ENCODE measurements at places on chromosomes 3 and 15.

- no peaks in the 10 kb centered on the region for H3K27me3 ChIP-seq
- H3K27ac ChIP-seq = no peak overlapping the region
- peaks cover 2% of the 10 kb centered on the region for H3K4me1 ChIP-seq
- no peaks in the 10 kb centered on the region for H3K36me3 ChIP-seq
- DNase-seq = no peak
Observed at GRCh38 chr3:192821161-192821560, 93.8 kb upstream of the FGF12 start.

- no peak for DNase-seq
- H3K27ac ChIP-seq = no peak overlapping the region
- no peak overlapping the region for H3K4me3 ChIP-seq
- peaks cover 3% of the 10 kb centered on the region for H3K36me3 ChIP-seq
- no peaks in the 10 kb centered on the region for H3K4me1 ChIP-seq
Observed at GRCh38 chr3:38620236-38620635, 29.3 kb downstream of the SCN5A start.

DNA sequence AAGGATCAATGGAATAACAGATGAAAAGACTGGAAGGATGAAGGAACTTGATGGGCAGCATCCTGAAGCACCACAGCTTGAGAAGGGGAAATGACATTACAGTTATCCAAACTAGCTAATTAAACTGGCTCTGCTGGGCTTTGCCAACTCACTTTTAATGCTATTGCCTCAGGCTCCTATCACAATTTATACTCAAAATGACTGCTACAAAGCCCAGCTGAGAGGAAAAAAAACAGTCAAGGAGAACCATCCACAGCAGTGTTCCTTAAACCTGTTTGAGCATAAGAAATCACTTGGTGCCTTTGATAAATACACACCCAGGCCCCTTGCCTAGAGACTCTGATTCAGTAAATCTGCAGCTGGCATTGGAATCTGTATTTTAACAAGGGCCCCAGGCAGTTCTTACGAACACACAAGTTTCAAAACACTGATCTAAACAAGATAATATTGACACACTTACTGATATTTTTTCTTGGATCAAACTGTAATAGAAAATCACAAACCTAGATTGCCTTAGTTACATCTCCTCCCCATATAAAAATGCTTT is 85.8 kb downstream of the MB21D2 start:
- no peak for DNase-seq
- no peaks in the 10 kb centered on the region for H3K27me3 ChIP-seq
- no peak overlapping the region for H3K27ac ChIP-seq
- H3K36me3 ChIP-seq = peaks cover 9% of the 10 kb centered on the region

GRCh38 chr15:101266787-101267186 is 10.5 kb downstream of the SELENOS start:
- no peaks in the 10 kb centered on the region for H3K4me1 ChIP-seq
- H3K36me3 ChIP-seq = peaks cover 24% of the 10 kb centered on the region
- DNase-seq = no peak
- no peak overlapping the region for H3K27ac ChIP-seq
- no peaks in the 10 kb centered on the region for H3K27me3 ChIP-seq

- DNase-seq = no peak
- H3K27ac ChIP-seq = no peak overlapping the region
Observed at GRCh38 chr15:70418943-70419342, 321.2 kb upstream of the TLE3 start.

- no peak overlapping the region for H3K4me3 ChIP-seq
- no peaks in the 10 kb centered on the region for H3K36me3 ChIP-seq
- peaks cover 5% of the 10 kb centered on the region for H3K4me1 ChIP-seq
- H3K27me3 ChIP-seq = no peaks in the 10 kb centered on the region
- no peak overlapping the region for H3K27ac ChIP-seq
- DNase-seq = no peak
Observed at GRCh38 chr3:58464866-58465265, 27.0 kb upstream of the KCTD6 start.

GRCh38 chr15:79680720-79681119 is 216.1 kb downstream of the MTHFS start:
- no peaks in the 10 kb centered on the region for H3K36me3 ChIP-seq
- H3K4me1 ChIP-seq = no peaks in the 10 kb centered on the region
- H3K27ac ChIP-seq = no peak overlapping the region
- H3K27me3 ChIP-seq = no peaks in the 10 kb centered on the region
- no peak for DNase-seq

DNA sequence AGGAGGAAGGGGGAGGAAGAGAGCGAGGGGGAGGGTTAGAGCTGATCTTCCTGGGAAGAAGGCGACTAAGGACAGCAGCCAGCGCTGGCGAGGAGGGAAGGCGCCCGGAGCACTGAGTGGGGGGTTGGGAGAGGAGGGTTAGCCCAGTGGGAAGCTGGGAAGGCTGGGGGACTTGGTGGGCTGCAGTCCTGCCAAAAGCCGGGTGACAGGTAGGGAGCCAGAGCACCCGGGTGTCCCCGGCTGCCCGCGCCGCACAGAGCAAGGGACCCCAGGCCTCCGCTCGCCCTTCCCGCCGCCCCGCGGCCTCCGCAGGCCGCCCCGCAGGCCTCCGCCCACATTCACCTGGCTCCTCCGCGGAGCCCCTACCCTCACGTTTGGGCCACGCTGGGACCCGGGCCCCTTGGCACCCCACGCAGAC is 448 bp downstream of the SLC12A8 start:
- peak; percentile 73 for DNase-seq
- H3K27ac ChIP-seq = no peak overlapping the region
- no peaks in the 10 kb centered on the region for H3K27me3 ChIP-seq

GRCh38 chr3:103127098-103127630 is 692.3 kb downstream of the ZPLD1 start:
- H3K27ac ChIP-seq = no peak overlapping the region
- no peak overlapping the region for H3K4me3 ChIP-seq
- no peaks in the 10 kb centered on the region for H3K36me3 ChIP-seq
- no peaks in the 10 kb centered on the region for H3K27me3 ChIP-seq

DNA sequence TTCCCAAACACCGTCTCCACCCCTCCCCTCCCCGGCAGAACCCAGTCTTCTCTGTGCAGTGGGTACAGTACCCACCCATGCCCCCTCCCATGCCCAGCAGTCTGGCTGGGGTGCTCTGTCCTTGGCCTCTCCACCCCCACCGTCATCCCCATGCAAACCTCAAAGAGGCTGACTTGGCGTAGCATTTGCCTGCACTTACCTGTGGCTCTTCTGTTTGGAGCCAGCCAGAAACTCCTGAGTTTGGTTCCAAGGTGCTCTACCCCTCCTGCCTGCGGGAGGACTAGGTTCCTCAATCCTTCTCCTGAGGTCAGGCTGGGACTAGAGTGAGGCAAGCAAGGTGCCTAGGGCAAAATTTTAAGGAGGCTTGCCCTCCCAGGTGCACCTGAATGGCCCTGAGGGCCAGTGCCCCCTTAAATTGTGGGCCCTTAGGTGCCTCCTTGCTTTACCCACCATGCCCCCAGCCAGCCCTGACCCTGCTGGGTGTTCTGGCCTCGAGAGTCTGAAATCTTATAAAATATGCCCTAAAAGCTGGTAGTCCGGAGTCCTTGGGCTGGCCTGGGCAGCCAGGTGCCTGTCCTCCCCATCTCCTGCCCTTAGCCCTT is 47.1 kb upstream of the C15orf39 start:
- H3K4me1 ChIP-seq = no peaks in the 10 kb centered on the region
- no peaks in the 10 kb centered on the region for H3K36me3 ChIP-seq
- no peak for DNase-seq
- no peak overlapping the region for H3K4me3 ChIP-seq

- DNase-seq = no peak
- no peaks in the 10 kb centered on the region for H3K27me3 ChIP-seq
- H3K36me3 ChIP-seq = peaks cover 21% of the 10 kb centered on the region
Observed at GRCh38 chr3:197355713-197356112, 57.3 kb upstream of the DLG1 start.

DNA sequence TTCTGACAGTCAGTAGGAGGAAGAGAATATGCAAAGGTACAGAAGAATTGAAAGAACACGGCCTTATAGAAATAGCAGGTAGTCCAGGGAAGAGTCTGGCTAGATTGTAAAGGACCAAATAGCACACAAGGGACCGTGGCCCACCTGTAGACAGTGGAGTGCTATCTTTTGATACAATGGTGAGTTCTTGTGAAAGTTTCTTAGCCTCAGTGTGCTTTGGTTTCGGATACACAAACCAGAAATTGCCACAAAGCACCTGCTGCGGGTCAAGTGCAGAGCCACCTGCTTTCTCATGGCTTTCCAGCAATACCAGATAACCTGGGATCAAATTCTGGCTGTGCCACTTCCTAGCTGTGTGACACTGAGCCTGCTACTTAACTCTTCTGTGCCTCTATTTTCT is 36.6 kb upstream of the TUBGCP5 start:
- no peaks in the 10 kb centered on the region for H3K36me3 ChIP-seq
- H3K4me3 ChIP-seq = no peak overlapping the region
- no peaks in the 10 kb centered on the region for H3K27me3 ChIP-seq
- no peak for DNase-seq
- no peak overlapping the region for H3K27ac ChIP-seq

DNA sequence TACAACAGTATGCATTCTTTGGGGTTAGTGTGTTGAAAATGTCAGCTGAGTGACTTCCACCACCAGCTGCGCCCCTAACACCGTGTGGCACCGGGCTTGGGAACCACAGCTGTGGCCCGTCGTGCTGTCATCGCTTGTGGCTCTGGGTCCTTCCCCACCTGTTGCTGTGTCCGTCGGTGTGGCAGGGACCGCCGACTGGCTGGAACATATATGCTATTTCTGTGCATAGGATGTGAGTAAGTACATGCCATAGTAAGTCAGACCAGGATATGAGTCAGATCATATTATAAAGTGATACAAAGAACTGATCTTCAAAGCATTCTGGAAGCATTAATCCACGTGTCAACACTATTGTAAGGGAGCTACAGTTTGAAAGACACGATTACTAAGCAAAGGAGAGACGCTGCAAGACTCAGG is 31.9 kb downstream of the EHD4 start:
- H3K27ac ChIP-seq = no peak overlapping the region
- no peaks in the 10 kb centered on the region for H3K27me3 ChIP-seq
- DNase-seq = no peak
- no peak overlapping the region for H3K4me3 ChIP-seq

- H3K4me1 ChIP-seq = 0 out of 2 replicates have a peak, but pooled peaks cover 8% of the 10 kb centered on the region
- H3K4me3 ChIP-seq = peak within 1 kb of the TSS; percentile 89
- H3K36me3 ChIP-seq = peaks cover 8% of the 10 kb centered on the region
Observed at GRCh38 chr3:111998636-111999483, at the start of gene TAGLN3. TAGLN3 (plus strand) TSS chr3:111998922; CDS start chr3:111999423, 501 bp downstream.

DNA sequence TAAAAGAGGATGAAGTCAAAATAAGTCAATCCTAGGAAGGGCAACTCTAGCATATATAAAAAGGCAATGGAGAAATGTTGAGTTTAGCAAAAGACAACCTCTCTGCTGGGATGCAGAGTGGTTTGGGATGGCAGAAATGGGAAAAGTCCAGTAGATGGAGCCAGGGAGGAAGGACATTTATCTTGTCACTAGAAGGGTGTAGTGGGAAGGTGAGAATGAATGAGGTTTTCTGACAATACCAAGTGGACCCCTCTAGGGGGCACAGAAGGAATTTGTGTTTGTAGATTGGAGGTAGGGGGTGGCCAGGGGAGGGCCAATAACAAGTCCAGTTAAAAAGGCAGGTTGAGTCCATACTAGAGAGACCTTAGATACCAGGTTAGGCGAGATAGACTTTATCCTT is 80.0 kb downstream of the THSD4 start:
- H3K4me1 ChIP-seq = 0 out of 2 replicates have a peak, but pooled peaks cover 5% of the 10 kb centered on the region
- H3K36me3 ChIP-seq = peaks cover 1% of the 10 kb centered on the region
- H3K27me3 ChIP-seq = no peaks in the 10 kb centered on the region
- H3K27ac ChIP-seq = no peak overlapping the region

DNA sequence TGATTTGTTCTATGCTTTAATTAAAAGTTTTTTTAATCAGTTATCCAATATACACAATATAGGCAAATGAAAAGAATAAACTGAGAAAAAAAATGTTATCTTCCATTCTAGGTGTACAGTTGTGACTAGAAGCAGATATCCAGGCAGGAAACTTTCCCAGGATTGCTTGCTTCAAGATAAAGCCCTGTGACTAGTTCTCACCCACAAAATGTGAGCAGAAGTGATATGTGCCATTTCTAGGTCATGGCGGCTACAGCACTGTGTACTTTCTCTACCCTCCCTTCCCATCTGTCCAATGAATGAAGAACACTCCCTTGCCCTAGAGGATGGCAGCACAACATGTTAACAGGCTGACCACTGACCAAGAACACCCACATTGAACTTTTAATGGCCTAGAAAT is 110.5 kb upstream of the STT3B start:
- no peaks in the 10 kb centered on the region for H3K4me1 ChIP-seq
- H3K36me3 ChIP-seq = no peaks in the 10 kb centered on the region
- DNase-seq = no peak
- no peaks in the 10 kb centered on the region for H3K27me3 ChIP-seq

- no peaks in the 10 kb centered on the region for H3K4me1 ChIP-seq
- no peaks in the 10 kb centered on the region for H3K27me3 ChIP-seq
- no peak for DNase-seq
- no peaks in the 10 kb centered on the region for H3K36me3 ChIP-seq
Observed at GRCh38 chr15:70761046-70761445, 2.3 kb downstream of the UACA start.

- peaks cover 12% of the 10 kb centered on the region for H3K36me3 ChIP-seq
- DNase-seq = no peak
- H3K4me1 ChIP-seq = peaks cover 3% of the 10 kb centered on the region
- no peak overlapping the region for H3K4me3 ChIP-seq
- H3K27me3 ChIP-seq = no peaks in the 10 kb centered on the region
Observed at GRCh38 chr3:142213298-142213697, 12.1 kb downstream of the GK5 start.

- no peaks in the 10 kb centered on the region for H3K27me3 ChIP-seq
- no peak overlapping the region for H3K4me3 ChIP-seq
- H3K4me1 ChIP-seq = no peaks in the 10 kb centered on the region
- no peak for DNase-seq
- H3K27ac ChIP-seq = no peak overlapping the region
Observed at GRCh38 chr15:100763835-100764750, 115.5 kb upstream of the ALDH1A3 start.

GRCh38 chr3:5798809-5799208 is 611.3 kb downstream of the EDEM1 start:
- H3K36me3 ChIP-seq = no peaks in the 10 kb centered on the region
- H3K27me3 ChIP-seq = no peaks in the 10 kb centered on the region
- H3K4me1 ChIP-seq = no peaks in the 10 kb centered on the region
- no peak overlapping the region for H3K4me3 ChIP-seq

DNA sequence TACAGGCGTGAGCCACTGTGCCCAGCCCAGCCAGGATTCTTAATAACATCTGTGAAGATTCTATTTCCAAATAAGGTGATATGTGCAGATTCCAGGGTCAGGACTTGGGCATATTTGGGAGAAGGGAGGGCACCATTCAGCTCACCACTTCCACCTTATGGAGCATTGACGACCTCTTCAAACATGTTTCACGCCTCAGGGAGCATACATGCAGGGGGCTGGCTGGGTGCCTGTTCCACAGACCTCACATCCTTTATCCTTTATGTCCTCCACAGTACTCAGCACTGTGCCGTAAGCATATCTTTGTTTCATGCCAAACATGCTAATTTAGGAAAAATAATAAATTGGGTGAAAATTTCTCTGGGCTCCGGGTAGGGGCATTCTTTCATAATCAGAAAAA is 229.0 kb downstream of the THSD4 start:
- no peak overlapping the region for H3K27ac ChIP-seq
- no peak for DNase-seq
- no peaks in the 10 kb centered on the region for H3K36me3 ChIP-seq
- no peak overlapping the region for H3K4me3 ChIP-seq
- H3K27me3 ChIP-seq = no peaks in the 10 kb centered on the region
- H3K4me1 ChIP-seq = peaks cover 8% of the 10 kb centered on the region

Measured in H9 (cell line).